ENCODE measurements at places on chromosomes 1 and 21.

DNA sequence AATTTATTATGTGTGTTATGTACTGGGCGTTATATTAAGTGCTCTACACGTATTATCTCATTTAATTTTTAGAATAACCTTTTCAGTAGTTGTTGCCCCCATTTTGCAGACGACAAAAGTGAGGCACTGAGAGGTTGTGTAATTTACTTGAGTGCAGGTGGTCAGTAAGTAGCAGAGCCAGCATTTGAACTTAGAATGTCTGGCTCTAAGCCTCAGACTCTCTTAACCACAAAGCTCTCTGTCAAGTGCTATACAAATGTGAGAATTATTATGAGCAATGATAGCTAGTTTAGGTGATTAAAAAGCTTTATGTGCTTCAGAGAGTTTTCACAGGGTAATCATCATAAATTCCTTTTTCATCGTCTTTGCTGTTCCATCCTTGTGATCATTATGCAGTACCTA lies 96.3 kb upstream of the UBE2U start:
- DNase-seq, result no peak

GRCh38 chr1:116106646-116107045 lies 4.6 kb upstream of the MAB21L3 start:
- DNase-seq, result no peak

DNA sequence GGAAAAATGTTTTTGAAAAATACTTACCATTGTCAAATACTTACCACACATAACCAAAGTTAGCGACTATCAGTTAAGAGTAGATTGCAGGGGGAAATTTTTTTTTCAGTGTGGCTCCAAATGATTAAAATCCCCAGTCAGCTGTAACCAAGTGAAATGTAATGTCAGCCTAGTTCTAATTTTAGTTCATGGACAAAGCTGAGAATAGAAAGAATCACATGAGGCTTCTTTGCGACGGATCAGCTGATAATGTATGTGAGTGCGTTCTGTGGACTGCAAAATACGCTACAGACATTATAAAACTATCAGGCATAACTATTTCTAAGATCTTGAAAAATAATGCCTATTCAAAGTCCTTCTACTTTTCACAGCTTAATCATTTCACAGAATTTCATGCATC lies at the start of gene LRRC39:
Gene LRRC39, minus strand, starts transcription at position 166 of the 400 bp plus-strand sequence. CDS start 9,740 bp downstream, outside the sequence.
- no peak for DNase-seq

DNA sequence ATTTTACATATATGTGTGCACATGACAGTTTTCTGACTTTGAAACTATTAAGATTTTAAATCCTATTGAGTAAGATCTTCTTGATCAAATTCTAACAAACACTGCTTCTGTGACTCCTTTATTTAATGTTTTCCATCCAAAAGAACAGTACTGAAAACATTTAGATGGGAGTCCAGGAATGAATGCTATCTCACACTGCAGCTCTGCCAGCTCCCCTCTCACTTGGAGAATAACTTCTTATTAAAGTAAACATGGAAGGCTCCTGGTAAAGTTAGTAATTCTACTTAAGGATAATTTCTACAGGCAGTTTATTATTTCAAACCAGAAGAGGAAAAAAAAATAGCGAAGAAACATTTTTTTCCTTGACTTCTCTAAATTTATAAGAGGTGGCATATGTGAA lies 349.1 kb downstream of the DPYD start:
- DNase-seq, result no peak

GRCh38 chr21:46124926-46125845 lies 27.3 kb downstream of the COL6A2 start:
- DNase-seq, result no peak

DNA sequence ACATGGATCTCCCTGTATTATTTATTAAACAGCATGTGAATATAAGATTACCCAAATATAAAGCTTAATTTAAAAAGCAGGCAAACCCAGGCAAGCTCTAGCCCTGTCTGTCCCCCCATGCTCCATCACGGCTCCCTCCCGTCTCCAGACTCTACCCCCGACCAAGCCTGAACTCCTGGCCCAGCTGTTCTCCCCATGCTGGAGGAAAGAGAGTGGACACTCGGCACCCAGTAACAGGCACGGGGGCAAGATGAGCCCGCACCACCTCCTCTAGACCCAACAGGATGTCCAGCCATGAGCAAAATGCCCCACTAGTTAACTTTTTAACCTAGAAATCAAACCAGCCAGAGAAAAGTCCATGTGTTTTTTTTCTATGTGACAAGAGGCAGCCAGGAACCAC lies 19.3 kb downstream of the SLC19A1 start:
- no peak for DNase-seq

DNA sequence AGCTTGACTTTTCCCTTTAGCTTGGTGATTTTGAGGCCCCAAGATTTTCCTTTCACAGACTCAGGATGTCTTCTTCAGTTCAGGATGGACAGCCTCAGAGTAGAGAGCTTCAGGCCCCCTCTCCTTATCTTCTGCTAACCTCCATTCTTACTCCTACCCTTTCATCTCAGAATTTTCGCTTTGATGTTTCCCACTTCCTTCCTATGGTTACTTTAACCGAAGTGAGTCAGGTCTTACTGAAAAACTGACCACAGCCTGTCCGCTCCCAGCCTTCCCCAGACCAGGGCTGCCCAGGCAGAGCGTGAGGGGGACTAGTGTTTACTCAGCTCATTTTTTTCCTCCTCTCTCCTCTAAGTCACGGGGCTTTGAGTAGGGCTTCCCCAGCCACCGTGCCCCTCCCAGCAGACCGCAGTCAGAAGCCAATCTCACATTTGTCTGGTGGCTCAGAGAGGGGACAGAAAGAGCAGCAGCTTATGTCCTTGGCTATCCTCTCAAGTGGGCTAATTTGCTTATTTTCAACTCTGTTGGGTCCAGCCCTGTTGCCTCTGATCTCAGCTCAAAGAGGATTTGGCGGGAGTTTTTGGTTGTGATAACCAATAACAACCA lies 4.2 kb upstream of the IL19 start:
- DNase-seq, result peak; percentile 62

GRCh38 chr21:44933918-44934260 lies 5.9 kb upstream of the SLX9 start:
- DNase-seq, result no peak

DNA sequence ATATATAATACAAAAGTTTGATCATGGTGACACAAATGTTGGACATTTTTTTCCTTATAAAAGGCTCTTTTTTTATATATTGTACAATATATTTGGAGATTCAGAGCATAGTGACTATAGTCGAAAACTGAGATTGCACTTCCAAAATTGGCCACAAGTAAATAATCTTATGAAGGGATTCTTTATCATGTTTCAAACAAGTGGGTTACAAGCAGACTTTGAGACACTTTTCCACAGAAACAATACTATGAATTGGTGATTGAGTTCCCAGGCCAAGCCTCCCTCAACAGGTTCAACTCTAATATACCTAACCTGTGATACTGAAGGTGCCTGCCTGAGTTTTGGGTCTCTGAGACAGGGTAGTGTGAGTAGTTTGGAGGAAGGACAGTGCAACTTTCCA lies 13.8 kb downstream of the LEPR start:
- no peak for DNase-seq

GRCh38 chr1:102872526-102872925 lies 235.8 kb downstream of the COL11A1 start:
- no peak for DNase-seq

DNA sequence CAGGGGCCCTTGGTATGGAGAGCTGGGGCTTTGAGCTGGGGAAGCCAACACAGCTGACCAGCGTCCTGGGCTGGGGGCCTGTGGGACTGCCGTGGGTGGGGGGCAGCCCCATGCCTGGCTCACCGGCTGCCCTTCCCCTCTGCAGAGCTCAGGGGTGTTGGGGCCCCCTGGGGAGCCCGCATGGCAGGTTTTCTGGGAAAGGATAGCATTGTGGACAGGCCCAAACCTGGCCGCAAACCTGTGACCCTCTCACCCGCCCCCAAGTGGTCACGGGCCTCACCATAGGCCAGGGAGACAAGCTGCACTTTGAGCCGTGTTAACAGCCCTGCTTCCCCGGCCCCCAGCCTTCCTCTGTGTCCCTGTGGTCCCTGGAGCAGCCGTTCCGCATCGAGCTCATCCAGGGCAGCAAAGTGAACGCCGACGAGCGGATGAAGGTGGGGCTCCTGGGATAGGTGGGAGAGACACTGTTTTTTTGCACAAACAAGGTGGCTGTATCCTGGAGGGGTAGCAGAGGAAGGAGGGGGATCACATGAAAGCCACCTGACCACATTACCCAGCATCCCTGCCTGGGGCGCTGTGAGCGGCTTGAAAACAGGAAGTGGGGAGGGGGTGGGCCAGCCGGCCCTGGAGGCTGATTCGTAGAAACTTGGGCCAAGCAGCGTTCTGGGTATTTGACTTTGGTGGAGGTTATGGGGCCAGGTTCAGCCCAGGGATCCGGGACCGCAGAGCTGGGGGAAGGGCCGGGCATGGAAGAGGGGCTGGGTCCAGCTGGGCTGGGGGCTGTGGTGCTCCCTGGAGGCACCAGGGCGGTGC lies 65.9 kb downstream of the PIK3CD start:
- peak; percentile 84 for DNase-seq

DNA sequence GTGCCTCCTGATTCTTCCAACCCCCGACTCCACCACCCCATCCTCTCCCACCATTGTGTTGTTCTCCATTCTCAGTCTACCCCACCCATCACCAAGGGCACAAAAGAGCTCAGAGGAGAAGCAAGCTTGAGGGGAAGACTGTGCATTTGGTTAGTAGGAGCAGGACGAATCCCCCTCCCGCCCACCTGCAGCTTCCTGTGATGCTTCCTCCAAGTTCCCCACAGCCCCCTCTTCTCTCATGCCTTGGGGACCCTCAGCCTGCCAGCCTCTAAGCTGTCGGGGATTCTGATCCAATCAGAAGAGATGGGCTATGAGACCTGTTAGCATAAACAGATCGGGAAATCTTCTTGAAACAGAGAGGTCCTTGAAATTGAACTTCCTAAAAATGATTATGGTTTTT lies 22.2 kb upstream of the CAPZB start:
- no peak for DNase-seq

- DNase-seq, result peak; percentile 29
Measured at GRCh38 chr21:45818276-45818903, 163.2 kb upstream of the COL6A1 start.

DNA sequence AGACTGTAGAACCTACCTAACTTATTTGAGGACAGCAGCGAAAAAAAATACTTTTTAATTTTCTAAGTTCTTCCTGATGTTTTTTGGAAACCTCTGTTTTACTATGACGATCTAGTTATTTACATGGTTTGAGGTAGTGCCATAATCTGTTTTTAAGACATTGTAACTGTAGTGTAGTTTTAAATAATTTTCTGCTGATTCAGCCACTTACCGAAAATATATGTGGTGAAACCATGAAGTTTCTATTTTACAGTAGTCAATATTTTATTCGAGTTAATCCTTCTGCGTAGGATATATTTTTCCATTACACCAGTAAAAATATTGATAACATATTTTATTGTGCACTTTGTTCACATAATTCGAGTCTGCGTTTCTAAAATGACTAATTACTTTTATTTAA lies 121.7 kb upstream of the RRP15 start:
- DNase-seq, result no peak

GRCh38 chr21:29721221-29721620 lies 218.6 kb downstream of the GRIK1 start:
- no peak for DNase-seq

GRCh38 chr1:205271277-205271676 lies 43.5 kb downstream of the TMCC2 start:
- DNase-seq, result no peak

GRCh38 chr1:102434421-102434820 lies 437.7 kb upstream of the OLFM3 start:
- DNase-seq, result no peak

DNA sequence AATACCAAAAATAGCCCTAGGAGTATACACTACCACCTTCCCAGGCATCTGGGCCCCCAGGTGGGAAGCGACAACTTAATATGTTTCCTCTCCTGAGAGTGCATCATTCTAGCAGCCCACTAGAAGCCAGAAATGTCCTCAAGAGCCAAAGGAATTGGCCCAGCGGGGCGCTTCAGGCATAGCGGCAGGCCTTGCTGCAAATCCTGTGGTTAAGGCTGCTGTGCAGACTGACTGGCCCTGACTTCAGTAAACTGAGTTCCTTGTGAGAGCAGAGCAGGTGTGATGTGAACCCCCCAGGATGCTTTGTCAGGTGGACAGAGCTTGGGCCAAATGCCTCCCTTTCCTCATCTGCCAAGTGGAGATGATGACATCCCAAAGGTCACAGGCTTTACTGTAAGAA lies 29.7 kb upstream of the LDLRAP1 start:
- DNase-seq, result no peak

DNA sequence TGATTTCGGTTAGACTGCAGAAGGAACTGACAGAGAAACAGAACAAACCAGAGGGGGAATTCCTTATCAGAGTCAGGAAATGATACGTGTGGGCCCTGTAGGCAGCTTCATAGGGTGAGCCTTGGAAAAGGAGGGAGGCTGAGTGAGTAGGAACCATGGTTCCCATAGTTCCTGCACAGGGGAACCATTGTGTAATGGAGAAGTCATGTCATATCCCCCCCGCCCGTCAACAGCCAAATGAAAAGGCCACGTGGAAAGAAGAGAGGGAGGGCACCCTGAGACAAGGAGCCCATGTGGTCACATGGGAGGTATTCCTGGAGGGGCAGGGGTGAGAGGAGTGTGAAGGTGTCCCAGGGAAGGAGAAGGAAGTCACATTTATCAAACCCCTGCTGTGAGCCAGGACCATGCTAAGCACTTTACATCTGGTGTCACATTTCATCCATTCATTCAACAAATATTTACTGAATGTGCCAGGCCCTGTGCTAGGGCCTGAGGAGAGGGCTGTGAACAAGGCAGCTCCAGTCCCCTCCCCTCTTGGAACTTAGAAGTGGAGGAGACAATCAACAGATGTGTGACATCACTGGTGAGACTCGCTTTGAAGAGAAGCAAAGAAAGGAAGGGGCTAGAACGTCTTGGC lies 15.7 kb upstream of the FGR start:
- no peak for DNase-seq

GRCh38 chr1:148308832-148309458 lies 156.9 kb upstream of the NBPF11 start:
- no peak for DNase-seq

GRCh38 chr1:110706621-110707020 lies 31.9 kb upstream of the KCNA3 start:
- no peak for DNase-seq

DNA sequence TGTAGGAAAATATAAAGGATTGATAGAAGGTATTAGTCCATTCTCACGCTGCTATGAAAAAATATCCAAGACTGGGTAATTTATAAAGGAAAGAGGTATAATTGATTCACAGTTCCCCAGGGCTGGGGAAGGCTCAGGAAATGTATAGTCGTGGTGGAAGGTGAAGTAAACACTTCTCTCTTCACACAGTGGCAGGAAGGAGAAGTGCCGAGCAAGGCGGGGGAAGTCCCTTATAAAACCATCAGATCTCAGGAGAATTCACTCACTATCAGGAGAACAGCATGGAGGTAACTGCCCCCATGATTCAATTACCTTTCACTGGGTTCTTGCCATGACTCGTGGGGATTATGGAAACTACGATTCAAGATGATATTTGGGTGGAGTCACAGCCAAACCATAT lies 1806.0 kb downstream of the MRPL39 start:
- DNase-seq, result peak; percentile 1

- DNase-seq, result no peak
Measured at GRCh38 chr1:41501581-41501980, 17.1 kb upstream of the EDN2 start.

Measured in stimulated activated CD4-positive, alpha-beta T cell treated with anti-CD3 and anti-CD28 coated beads, Interleukin-1b, Interleukin-23, amount 100 ng/mL, for 48 hours (primary cell).